ENCODE measurements at places on chromosomes 3 and 15.
A peak's percentile ranks its signal among the peaks of the same experiment; 100 is the strongest.

DNA sequence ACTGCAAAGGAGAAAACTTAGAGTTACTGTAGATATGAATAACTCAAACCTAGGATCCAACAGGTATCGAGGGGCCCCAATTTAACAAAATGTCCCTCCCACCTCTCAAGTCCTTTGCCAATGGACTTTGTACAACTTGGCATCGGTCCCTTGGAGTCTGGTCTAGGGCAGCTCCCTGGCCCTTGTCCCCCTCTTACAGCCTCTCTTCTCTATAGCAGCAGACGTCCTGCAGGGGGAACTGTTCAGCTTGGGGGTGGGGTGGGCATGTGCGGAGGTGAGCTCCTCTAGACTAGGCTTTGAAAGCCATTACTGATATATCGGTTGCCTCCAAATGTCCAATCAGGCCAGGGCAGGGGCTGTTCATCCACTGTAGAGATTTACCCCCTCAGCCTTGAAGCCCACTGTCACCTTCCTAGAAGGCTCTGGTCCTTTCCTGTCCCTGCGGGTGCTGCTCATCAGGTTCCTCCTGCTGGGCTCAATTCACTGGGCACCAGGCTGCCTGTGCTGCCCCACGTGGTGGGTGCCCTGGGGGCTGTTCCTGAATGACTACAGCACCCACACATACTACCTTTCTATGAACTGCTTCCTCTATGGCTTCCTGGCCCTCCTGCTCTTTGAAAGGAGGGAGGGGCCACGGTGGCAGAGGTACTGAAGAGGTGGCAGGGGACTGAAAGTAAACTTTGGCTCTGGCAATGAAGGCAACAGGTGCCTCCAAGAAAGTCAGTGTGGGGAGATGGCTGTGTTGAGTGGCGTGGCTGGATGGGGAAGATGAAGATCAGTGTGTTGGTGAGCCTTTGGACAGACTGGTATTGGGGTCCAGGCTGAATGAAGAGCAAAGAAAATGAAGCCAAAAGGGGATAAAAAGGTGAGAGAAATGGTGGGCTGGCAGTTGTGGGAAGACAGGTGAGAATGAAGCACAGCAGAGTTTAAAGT is 78.8 kb upstream of the MEX3B start:
- DNase-seq = no peak

DNA sequence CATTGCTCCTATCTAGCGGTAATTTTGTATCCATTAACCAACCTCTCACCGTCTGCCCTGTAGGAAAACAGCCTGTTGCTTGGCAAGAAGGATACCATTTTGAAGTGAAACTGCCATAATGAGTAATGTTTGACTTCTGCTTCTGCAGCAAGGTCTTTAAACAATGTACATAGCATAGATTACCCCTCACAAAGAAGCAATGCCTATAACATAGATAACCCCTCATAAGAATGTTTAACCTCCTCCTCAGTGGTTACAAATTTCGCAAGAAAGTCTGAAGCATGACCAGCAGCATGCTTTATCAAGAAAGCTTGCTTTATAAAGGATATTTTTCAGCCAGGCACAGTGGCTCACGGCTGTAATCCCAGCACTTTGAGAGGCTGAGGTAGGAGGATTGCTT is 61.2 kb upstream of the MFGE8 start:
- no peak for DNase-seq

GRCh38 chr3:32176989-32177701 is 61.3 kb upstream of the CMTM8 start:
- DNase-seq = peak; percentile 48

DNA sequence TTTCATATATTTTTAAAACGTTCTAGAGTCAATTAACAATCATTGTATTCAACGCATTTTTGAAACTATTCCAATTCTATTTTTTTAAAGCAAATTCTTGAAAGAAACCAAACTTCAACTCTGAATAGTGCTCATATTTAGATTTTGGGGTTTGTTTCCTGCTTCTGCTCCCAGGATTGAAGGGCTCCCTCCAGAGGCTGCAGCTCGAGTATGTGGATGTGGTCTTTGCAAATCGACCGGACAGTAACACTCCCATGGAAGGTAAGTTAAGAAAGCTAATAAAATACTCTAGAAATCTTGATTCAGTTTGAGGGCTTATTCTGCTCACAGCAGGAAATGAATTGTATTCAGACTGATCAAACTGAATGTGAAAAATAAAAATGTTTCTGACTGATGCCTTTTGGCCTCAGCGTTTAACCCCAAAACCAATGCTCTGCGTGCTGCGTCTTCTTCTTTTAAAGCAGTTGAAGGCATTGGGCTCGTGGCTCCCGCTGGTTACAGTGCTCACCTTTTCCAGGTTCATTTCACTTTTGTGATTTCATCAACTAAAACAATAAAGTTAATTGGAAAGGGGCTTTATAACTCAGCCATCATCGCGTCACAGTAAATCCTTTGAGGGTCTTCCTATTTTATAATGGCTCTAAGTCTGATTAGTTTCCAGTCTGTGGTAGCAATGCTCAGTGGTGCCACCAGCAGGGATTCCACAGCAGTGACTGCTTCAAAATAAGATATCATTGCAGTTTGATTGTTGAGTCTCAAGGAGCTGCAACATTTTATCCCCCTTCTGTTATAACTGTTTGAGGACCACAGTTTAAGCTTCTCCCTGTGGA is 80.1 kb downstream of the SSR3 start:
- DNase-seq = no peak

DNA sequence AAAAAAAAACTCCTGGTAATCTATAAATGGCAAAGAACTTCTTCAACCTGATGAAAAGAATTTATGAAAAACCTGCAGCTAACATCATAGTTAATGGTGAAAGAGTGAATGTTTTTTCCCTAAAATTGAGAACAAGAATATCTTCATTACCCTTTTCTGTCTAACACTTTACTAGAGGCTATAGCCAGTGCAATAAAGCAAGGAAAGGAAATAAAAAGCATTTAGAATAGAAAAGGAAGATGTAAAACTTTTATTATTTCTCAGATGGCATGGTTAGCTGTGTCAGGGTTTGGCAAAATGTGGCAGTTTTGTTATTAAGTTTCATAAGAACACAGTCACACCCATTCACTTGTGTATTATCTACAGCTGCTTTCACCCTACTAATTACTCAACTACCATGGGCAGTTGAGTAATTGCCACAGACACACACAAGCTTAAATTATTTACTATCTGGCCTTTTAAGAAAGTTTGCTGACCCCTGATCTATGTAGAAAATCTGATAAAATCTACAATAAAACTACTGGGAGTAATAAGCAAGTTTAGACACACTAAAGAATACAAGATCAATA is 465.1 kb downstream of the MAGI1 start:
- no peak for DNase-seq

DNA sequence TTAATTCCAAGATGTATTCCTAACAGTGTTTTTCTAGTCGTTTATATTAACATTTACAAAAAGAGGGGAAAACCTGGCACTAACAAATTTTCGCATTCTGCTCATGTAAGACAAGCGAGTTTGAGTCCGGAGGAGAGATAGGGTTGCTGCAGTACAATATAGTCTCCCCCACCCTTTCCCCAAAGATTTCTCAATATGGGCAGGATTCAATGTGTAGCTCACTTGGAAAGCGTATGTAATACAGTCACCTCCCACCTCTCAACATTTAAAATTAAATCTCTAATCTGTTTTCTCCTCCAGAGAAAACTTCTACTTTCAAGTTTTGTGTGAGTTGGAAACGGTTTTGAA is 57.9 kb downstream of the CMSS1 start:
- DNase-seq = no peak

GRCh38 chr3:32442766-32443165 is 51.1 kb downstream of the CMTM7 start:
- DNase-seq = no peak

GRCh38 chr3:21645121-21645897 is 105.7 kb downstream of the ZNF385D start:
- no peak for DNase-seq

- DNase-seq = no peak
Measured at GRCh38 chr15:23912191-23912590, 225.1 kb upstream of the NDN start.

Measured in activated CD4-positive, alpha-beta T cell treated with anti-CD3 and anti-CD28 coated beads, Interleukin-2, amount 50 U/mL, for 1 hour (primary cell).